ENCODE measurements at places on chromosomes 1 and 21.

- no peak for DNase-seq
- no peaks in the 10 kb centered on the region for H3K36me3 ChIP-seq
- H3K4me1 ChIP-seq, result peaks cover 47% of the 10 kb centered on the region
- H3K4me3 ChIP-seq, result no peak overlapping the region
These were observed 20.9 kb downstream of the CAPN2 start for GRCh38 chr1:223732993-223733798.

DNA sequence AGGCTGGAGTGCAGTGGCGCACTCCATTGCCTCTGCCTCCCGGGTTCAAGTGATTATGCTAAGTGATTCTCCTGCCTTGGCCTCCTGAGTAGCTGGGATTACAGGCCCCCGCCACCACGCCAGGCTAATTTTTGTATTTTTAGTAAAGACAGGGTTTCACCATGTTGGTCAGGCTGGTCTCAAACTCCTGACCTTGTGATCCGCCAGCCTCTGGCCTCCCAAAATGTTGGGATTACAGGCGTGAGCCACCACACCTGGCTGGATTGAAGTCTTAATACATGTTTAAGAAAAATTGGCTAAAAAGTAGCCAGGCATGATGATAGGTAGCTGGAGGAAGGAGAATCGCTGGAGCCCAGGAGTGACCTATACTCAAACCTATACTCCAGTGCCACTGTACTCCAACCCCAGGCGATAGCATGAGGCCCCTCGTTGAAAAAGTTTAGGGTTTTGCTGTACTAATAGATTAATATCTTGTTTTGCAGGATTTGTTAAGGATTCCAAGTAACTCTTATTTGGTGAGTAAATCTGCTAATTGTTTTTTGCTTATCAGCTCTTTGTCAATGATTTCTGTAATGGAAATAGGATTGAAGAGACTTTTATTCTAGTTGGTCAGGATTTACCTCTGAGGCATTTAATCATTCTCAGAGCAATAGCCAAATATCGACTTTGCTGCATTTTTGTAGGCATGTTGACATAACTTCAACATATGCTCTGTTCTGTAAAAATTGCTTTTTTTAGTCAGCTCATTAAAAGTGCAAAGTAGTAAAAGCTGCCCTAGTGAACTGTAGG is 2.0 kb downstream of the RCC1 start:
- H3K36me3 ChIP-seq, result peaks cover 45% of the 10 kb centered on the region
- no peaks in the 10 kb centered on the region for H3K27me3 ChIP-seq
- peak overlapping the region; percentile 39 for H3K27ac ChIP-seq
- H3K4me1 ChIP-seq, result peaks cover 51% of the 10 kb centered on the region
- peak overlapping the region; percentile 66 for H3K4me3 ChIP-seq
- DNase-seq, result no peak

GRCh38 chr1:206581571-206581981 is 30.7 kb downstream of the EIF2D start:
- peaks cover 53% of the 10 kb centered on the region for H3K4me1 ChIP-seq
- H3K27ac ChIP-seq, result no peak overlapping the region
- DNase-seq, result peak; percentile 58
- H3K27me3 ChIP-seq, result no peaks in the 10 kb centered on the region
- H3K36me3 ChIP-seq, result peaks cover 17% of the 10 kb centered on the region

DNA sequence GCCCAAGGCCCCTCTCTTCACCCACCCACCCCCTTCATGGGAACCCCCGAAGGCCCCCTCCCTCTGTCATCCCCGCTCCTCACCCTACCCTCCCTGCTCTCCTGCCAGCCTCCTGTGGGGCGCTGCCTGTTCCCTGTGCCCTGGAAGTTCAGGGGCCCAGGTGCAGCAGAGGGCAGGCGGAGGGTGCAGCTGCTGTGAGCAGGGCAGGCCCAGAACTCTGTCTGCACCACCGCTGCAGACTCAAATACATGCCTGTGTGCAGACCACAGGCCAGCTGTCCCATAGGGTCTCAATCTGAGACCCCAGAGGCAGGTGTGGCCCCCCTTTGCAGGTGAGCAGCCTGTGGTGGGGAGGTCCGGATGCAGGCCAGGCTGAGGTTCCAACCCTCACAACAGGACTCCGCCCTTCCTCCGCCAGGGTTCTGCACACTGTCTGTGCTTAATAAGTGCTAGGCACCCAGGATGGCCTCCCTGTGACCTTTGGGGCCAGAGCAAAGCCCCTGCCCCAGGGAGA is 62.5 kb downstream of the WNT9A start:
- no peaks in the 10 kb centered on the region for H3K27me3 ChIP-seq
- H3K27ac ChIP-seq, result peak overlapping the region; percentile 82
- no peaks in the 10 kb centered on the region for H3K36me3 ChIP-seq
- H3K4me3 ChIP-seq, result no peak overlapping the region
- peaks cover 28% of the 10 kb centered on the region for H3K4me1 ChIP-seq

- no peaks in the 10 kb centered on the region for H3K27me3 ChIP-seq
- H3K36me3 ChIP-seq, result peaks cover 78% of the 10 kb centered on the region
- H3K27ac ChIP-seq, result no peak overlapping the region
- no peak overlapping the region for H3K4me3 ChIP-seq
These were observed 85.4 kb downstream of the CEP350 start for GRCh38 chr1:180040034-180040433.

DNA sequence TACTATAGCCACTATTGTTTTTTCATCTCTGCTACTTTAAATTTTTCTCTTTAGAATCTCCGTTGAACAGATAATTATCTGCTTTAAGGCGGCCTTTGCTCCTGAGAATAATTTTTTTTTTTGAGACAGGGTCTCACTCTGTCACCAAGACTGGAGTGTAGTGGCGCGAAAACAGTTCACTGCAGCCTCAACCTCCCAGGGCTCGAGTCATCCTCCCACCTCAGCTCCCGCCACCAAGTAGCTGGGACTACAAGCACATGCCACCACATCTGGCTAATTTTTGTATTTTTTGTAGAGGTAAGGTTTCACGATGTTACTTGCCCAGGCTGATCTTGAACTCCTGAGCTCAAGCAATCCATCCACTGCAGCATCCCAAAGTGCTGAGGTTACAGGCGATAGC is 28.6 kb downstream of the TRIT1 start:
- H3K27ac ChIP-seq, result no peak overlapping the region
- H3K36me3 ChIP-seq, result peaks cover 15% of the 10 kb centered on the region
- H3K27me3 ChIP-seq, result no peaks in the 10 kb centered on the region
- DNase-seq, result no peak
- H3K4me3 ChIP-seq, result no peak overlapping the region
- peaks cover 29% of the 10 kb centered on the region for H3K4me1 ChIP-seq

- no peaks in the 10 kb centered on the region for H3K36me3 ChIP-seq
- H3K4me1 ChIP-seq, result no peaks in the 10 kb centered on the region
- H3K27me3 ChIP-seq, result no peaks in the 10 kb centered on the region
- DNase-seq, result no peak
These were observed 317.6 kb downstream of the PLA2G4A start for GRCh38 chr1:187146388-187146787.

GRCh38 chr1:39973503-39974135 is 18.7 kb downstream of the MFSD2A start:
- H3K36me3 ChIP-seq, result no peaks in the 10 kb centered on the region
- no peaks in the 10 kb centered on the region for H3K27me3 ChIP-seq
- H3K27ac ChIP-seq, result no peak overlapping the region
- DNase-seq, result peak; percentile 89
- no peak overlapping the region for H3K4me3 ChIP-seq

- no peaks in the 10 kb centered on the region for H3K36me3 ChIP-seq
- H3K4me1 ChIP-seq, result peaks cover 6% of the 10 kb centered on the region
- DNase-seq, result no peak
- H3K27me3 ChIP-seq, result peaks cover 10% of the 10 kb centered on the region
- H3K27ac ChIP-seq, result no peak overlapping the region
These were observed 29.1 kb downstream of the GPA33 start for GRCh38 chr1:167061073-167061464.

- no peak overlapping the region for H3K4me3 ChIP-seq
- H3K4me1 ChIP-seq, result no peaks in the 10 kb centered on the region
- no peaks in the 10 kb centered on the region for H3K27me3 ChIP-seq
- DNase-seq, result no peak
These were observed 51.0 kb downstream of the KCNK2 start for GRCh38 chr1:215133532-215133931.

DNA sequence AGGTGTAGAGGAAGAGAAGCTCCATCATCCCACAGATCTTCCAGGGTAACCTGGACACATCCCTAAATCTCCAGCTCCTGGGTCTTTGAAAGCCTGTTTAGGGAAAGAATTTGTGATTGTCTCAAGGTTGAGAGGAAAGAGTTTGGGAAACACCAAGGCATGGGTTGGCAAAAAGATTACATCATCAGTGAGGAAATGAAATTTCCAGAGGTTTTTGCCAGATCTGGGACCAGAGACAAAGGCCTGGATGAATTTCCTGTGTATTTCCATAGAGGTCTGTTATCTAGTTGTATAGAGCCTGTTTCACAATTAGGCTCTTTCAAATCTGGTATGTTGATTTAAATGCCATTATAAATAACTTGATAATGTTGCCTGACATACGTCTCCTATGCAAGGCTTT is 82.3 kb downstream of the GPR89B start:
- H3K4me1 ChIP-seq, result peaks cover 10% of the 10 kb centered on the region
- H3K36me3 ChIP-seq, result no peaks in the 10 kb centered on the region

DNA sequence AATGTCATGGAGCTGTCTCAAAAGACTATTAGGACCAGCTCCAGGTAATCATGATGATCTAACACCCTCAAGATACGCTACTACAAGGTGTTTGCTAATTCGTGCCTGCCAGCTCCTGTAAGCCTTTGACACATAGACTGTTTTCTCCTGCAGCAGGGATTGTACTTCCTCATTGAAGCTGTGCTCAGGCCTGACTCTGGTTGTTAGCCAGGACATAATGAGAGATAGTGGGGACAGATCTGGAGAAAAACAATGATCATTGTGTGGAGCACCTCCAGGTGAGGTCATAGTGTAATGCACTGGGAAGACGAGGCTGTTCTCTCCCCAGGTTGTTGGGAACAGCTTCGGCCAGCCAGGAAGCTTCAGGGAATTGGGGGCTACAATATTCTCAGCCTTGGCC is 94.6 kb downstream of the SETD4 start:
- DNase-seq, result no peak
- H3K4me3 ChIP-seq, result no peak overlapping the region
- H3K36me3 ChIP-seq, result no peaks in the 10 kb centered on the region
- H3K4me1 ChIP-seq, result no peaks in the 10 kb centered on the region
- H3K27ac ChIP-seq, result no peak overlapping the region

DNA sequence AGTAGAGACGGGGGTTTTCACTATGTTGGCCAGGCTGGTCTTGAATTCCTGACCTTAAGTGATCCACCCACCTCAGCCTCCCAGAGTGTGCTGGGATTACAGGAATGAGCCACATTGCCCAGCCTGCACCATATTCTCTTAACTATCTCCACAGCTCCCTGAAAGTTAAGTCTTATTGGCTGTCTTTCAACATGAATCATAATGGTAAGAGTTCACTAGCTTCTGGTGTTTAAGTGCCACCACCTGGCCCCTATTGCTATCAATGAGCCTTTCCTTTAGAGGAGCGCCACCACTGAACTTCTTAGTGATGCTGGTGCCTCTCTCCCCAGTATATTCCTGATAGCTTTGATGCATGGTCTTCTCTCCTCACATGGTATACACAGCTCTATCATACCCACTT is 15.7 kb downstream of the ZFYVE9 start:
- peaks cover 6% of the 10 kb centered on the region for H3K4me1 ChIP-seq
- no peaks in the 10 kb centered on the region for H3K36me3 ChIP-seq
- no peaks in the 10 kb centered on the region for H3K27me3 ChIP-seq
- no peak overlapping the region for H3K4me3 ChIP-seq
- no peak overlapping the region for H3K27ac ChIP-seq
- DNase-seq, result no peak

DNA sequence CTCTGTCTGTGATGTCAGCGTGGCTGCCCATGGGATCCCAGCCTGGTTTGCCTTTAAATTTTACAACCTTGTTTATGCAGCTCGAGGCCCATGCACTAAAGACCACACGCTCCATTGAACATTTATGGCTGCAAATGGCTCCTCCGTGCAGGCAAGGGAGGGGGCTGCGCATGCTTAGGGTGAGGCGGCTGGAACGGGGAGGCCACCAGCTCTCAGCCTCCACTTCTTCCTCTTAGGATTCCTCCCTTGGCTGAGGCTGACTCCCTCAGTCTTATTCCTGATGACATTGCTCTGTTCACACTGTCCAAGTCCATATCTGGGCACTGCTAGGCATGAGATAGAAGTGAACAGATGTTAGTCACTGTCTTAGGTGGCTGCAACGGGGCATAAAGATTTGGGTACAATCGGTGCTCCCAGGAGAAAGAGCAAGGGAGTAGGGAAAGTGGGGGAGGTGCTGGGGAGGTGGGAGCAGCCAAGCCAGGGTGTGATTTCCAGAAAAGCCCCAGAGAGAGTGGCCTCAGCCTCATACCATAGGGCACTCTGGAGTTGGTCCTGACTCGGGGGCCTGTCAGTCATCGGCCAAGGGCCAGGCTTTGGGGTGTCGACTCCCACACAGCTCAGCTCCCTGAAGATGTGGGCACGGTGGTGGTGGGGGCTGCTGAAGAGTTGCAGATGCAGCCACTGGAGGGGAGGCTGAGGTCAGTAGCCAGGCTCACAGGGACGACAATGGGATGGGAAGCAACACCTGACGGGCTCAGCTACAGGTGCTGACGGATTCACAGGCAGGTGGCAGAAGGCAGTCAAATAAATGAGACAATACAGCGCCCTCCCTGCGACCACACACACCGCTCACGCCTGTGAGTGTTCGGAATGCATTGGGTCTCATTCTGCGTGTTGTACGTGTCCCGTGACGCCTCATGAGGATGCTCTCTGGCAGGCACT is 37.3 kb upstream of the ACTL8 start:
- no peak overlapping the region for H3K27ac ChIP-seq
- peaks cover 23% of the 10 kb centered on the region for H3K27me3 ChIP-seq
- no peak for DNase-seq
- no peak overlapping the region for H3K4me3 ChIP-seq
- no peaks in the 10 kb centered on the region for H3K36me3 ChIP-seq

DNA sequence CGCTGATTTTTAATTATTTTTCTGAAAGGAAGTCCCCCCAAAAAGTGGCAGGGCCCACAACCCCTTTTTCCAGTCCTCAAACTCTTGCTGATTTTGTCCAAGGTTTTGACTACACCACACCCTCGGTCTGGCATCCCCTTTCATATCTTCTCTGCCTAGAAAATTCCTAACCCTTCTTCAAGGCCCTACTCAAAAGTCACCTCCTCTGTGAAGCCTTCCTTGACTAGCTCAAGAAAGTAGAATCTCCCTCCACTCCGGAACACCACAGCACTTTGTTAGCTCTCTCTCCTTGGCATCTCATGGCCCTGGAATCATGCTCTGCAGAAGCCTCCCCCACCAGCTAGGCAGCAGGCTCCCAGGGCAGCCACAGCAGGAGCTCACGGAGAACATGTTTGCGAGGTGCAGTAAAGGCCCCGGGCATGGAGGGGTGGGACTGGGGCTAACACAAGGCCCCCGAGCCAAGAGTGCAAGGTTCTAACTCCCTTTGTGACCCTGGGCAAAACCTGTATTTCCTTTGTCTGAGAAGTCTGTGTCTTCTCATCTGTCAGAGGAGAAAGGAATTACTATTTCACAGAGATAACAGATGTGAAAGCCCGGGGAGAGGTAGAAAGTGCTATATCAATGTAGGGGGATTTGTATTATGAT is 17.7 kb upstream of the S100A7 start:
- H3K27me3 ChIP-seq, result no peaks in the 10 kb centered on the region
- H3K4me1 ChIP-seq, result no peaks in the 10 kb centered on the region
- no peak overlapping the region for H3K27ac ChIP-seq
- no peaks in the 10 kb centered on the region for H3K36me3 ChIP-seq
- no peak for DNase-seq
- H3K4me3 ChIP-seq, result no peak overlapping the region
